ENCODE measurements at places on chromosomes 11 and 22. TPM values are rescaled to one million over a fixed set of nuclear protein-coding genes. Genes with fewer than 3 reads are reported as not detected.

GRCh38 chr22:50293441-50294318 lies 13.8 kb downstream of the PLXNB2 start:
- peaks cover 78% of the 10 kb centered on the region for H3K4me1 ChIP-seq
- peak overlapping the region; percentile 92 for H3K27ac ChIP-seq
- peak overlapping the region; percentile 46 for H3K4me3 ChIP-seq

DNA sequence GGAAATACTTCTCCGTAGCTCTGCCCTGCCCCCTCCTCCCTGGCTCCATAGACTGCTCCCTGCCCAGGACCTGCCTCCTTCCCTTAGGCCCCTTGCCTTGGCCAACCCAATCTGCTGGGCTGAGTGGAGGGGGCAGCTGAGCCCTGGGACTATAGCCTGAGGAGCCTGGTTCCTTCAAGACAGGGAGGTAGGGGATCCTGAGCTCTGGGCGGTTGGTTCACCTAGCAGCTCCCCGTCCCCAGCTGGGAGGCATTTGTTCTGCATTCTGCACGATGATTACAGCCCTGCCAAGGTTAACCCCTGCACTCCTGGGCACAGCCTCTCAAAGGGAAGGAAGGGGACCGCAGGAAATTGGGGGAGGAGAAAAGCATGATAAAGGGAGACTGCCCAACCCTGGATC lies 3.6 kb upstream of the CDC42EP1 start:
- no peak overlapping the region for H3K27ac ChIP-seq
- peaks cover 54% of the 10 kb centered on the region for H3K4me1 ChIP-seq
- H3K4me3 ChIP-seq, result no peak overlapping the region

- H3K27ac ChIP-seq, result no peak overlapping the region
- DNase-seq, result no peak
- H3K36me3 ChIP-seq, result no peaks in the 10 kb centered on the region
- no peaks in the 10 kb centered on the region for H3K27me3 ChIP-seq
- H3K4me3 ChIP-seq, result no peak overlapping the region
- H3K4me1 ChIP-seq, result no peaks in the 10 kb centered on the region
Observed at GRCh38 chr11:56852131-56852530, 103.6 kb upstream of the OR9G4 start.

DNA sequence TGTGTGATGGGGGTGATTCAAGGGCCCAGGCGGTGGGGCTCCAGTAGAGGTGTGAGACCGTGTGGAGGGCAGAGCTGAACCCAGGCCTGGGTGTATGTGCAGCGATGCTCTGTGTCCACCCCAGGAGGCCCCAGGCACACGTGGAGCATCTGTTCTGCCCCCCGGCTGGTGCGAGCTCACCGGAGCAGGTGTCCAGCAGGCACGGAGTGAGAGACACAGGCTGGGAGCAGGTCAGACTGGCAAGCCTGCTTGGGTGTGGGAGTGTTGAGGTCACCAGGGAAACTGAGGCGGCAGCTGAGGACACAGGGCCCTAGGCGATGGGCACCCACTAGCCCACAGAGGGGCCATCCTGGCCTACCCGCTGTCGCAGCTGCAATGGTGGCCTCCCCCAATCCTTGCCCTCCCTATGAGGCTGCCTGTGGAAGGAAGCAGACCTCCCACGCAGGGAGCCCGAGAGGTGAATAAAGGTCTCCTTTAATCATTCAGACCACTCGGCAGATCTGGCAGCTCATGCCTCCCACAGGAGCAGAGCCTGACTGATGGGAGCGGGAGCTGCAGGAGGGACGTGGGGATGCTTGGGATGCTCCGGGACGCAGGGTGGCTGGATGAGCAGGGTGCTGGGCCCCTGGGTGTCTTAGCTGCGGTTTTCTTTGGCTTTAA lies 1165.1 kb downstream of the BRD1 start:
- no peaks in the 10 kb centered on the region for H3K4me1 ChIP-seq
- no peaks in the 10 kb centered on the region for H3K36me3 ChIP-seq
- H3K4me3 ChIP-seq, result no peak overlapping the region
- no peak for DNase-seq

DNA sequence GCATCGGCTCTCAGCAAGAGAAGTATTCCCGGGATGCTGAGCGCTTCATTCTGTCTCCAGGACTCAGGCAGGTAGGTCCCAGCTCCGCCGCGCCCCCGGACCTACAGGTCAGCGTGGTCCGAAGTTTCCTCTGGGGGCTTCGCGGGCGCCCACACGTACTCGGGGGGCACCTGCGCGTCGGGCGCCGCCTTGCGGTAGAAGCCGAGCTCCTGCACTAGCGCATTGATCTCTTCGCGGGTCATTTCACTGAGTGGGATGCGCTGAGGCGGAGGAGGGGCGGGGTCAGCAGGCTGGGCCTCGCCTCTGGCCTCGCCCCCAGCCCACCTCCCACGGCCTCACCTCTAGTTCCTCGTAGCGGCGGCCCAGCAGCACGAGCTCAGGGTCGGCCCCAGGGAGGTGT lies 2.5 kb downstream of the SELENOM start:
- H3K36me3 ChIP-seq, result peaks cover 16% of the 10 kb centered on the region
- peaks cover 10% of the 10 kb centered on the region for H3K4me1 ChIP-seq
- no peak for DNase-seq
- no peak overlapping the region for H3K4me3 ChIP-seq
- H3K27ac ChIP-seq, result no peak overlapping the region

GPR83 gene
- not detected for total RNA-seq

DNA sequence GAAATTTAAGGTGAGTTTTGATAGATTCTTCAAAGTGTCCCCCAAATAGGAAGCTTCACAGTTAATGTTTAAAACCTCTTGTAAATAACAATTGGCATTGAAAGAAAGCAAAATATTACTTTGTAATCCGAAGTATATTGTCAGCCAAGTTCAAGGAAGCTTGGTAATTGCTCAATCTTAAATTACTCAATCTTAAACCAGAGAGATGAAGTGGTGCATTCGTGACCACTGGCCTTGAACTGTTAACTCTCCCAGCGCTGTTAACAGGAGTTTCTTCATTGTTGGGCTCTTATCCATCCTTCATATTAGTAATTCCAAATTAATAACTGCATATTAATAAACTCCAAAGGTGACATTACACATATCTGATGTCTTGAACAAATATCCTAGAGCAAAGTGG lies 20.6 kb upstream of the FDX1 start:
- H3K36me3 ChIP-seq, result no peaks in the 10 kb centered on the region
- no peaks in the 10 kb centered on the region for H3K4me1 ChIP-seq
- no peak overlapping the region for H3K4me3 ChIP-seq
- no peak overlapping the region for H3K27ac ChIP-seq
- no peaks in the 10 kb centered on the region for H3K27me3 ChIP-seq
- no peak for DNase-seq

GRCh38 chr11:119196833-119197483 lies 9.2 kb upstream of the CBL start:
- no peak overlapping the region for H3K4me3 ChIP-seq
- no peaks in the 10 kb centered on the region for H3K36me3 ChIP-seq
- peak overlapping the region; percentile 39 for H3K27ac ChIP-seq
- H3K4me1 ChIP-seq, result peaks cover 11% of the 10 kb centered on the region
- DNase-seq, result peak; percentile 30

Measured in lower lobe of right lung (tissue), 2 donors.